ENCODE measurements at places on chromosomes 5 and 9.

- no peak for DNase-seq
Observed at GRCh38 chr9:129886226-129887174, 51.2 kb downstream of the USP20 start.

GRCh38 chr5:6401410-6401809 is 23.1 kb upstream of the MED10 start:
- DNase-seq, result no peak

DNA sequence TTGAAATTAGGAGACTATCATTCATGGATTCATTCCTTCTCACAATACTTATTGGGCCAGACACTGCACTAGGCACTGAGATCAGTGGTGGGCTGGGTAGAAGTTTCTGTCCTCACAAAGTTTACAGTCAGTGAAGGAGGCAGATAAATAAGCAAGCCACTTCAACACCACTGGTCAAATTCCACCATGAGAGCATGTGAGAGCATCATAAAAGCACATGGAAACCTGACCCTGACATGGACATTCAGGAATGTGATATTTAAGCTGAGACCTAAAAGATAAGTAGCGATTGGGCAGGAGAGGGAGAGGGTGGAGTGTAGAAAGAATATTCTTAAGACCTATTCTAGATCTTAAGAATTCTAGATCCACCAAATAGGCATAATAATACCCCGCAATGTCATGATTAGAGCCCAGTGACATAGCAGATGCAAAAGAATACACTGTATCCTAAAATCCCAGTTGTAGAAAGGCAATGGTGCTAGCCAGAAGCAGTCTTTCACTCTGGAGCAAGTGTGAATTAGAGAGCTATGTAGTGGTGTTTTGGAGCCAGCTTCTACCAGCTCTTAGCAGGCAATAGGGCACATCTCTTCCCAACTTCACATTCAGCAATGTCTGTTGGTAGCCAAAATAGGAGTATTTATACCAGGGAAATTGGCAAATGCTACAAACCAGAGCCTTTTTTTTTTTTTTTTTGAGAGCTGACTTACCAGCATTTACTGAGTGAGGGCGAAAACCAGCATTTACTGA is 46.4 kb downstream of the SH3RF2 start:
- no peak for DNase-seq

DNA sequence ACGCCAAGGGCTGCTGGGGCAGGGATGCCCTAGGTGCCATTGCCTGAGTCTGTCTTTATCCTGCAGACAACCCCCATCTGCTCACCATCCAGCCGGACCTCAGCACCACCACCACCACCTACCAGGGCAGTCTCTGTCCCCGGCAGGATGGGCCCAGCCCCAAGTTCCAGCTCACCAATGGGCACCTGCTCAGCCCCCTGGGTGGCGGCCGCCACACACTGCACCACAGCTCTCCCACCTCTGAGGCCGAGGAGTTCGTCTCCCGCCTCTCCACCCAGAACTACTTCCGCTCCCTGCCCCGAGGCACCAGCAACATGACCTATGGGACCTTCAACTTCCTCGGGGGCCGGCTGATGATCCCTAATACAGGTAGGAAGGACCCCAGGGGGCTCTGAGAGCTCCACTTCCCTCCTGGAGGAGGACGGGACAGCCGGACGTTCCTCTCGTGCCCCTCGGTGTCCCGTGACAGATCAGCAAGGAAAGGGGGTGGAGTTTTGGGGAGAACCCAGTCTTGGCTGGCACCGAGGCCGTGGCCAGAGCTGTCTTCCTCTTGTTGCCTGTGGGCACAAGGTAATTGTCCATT is 24.9 kb downstream of the HK3 start:
- no peak for DNase-seq

- no peak for DNase-seq
Observed at GRCh38 chr5:139852696-139853095, 57.1 kb downstream of the PSD2 start.

- no peak for DNase-seq
Observed at GRCh38 chr9:91783876-91784672, 166.0 kb downstream of the ROR2 start.

DNA sequence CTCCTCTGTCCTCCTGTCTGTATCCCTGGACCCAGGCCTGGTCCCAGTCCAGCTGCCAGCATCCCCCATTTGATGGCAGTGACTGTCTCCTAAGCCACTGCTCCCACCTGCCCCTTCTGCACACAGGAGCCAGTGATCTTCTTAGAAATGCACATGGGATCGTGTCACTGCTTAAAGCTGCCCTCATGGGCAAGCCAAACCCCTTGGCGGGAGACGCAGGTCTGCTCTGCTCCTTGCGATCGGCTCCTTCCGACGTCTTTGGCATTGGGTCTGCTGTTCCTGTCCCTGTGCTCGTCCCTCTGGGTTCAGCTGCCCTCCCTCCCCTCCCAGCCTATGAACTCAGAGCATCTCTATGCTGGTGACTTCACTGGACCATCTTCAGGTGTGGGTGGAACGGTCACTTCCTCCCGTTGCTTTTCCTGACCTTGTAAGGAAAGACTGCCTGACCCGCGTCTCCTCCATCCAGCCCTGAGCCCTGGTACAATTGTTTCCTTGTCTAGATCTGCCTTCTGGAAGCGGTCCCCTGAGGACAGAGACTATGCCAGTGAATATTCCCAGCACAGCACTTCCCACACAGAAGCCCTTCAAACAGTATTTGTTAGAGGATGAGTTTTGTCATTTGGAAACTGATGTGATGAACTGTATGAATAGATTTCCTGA is 116.5 kb downstream of the ZNF354C start:
- DNase-seq, result no peak

DNA sequence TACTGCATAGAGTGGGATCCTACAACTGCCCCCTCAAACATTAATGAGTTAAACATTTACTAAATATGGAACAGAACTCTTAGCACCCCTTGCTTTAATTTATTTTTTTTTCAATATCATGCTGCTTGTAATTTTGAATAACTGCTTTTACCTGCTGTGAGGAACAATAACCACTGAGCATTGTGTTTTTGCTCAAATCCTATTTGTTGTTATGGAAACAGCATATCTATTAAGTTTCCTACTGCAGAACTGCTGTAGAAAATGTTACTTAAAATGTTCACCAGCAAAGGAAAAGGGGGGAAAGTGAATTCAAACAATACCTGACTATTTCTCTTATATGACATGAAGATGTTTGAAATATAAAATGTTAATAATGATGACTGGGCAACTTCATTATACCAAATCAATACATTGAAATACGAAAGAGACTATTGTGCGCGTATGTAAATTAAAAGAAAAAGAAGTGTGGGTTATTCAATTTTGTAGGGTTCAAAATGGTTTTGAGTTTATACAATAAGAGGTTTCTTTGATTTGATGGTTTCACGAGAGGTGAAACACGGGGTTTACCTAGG is 1043.8 kb upstream of the NUDT12 start:
- no peak for DNase-seq

DNA sequence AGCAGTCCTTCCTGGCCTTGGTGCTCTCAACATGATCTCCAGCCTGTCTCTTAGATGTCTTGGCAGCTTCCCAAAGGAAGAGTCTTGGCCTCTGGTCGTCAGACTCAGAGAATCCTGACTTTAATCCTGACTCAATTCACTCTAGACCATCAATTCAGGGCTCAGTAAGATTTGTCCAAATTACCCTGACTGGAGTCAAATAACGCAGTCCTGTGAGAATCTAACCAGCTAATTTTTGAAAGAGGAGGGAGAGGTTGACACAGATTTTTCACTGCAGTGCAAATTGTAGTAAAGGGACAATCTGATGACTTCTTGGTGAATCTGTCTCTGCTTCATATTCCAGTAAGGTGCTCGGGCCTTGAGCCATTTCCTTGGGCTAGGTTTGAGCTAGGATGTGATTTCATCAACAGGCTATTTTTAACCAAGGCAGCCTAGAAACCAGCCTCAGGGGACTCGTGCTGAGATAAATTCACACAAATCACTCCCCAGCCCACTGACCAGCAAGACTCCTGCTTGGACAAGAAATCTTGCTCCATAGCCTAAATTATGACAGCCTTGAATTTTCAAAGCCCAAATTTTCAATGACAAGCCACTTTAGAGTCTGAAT is 257.4 kb downstream of the ENC1 start:
- no peak for DNase-seq

DNA sequence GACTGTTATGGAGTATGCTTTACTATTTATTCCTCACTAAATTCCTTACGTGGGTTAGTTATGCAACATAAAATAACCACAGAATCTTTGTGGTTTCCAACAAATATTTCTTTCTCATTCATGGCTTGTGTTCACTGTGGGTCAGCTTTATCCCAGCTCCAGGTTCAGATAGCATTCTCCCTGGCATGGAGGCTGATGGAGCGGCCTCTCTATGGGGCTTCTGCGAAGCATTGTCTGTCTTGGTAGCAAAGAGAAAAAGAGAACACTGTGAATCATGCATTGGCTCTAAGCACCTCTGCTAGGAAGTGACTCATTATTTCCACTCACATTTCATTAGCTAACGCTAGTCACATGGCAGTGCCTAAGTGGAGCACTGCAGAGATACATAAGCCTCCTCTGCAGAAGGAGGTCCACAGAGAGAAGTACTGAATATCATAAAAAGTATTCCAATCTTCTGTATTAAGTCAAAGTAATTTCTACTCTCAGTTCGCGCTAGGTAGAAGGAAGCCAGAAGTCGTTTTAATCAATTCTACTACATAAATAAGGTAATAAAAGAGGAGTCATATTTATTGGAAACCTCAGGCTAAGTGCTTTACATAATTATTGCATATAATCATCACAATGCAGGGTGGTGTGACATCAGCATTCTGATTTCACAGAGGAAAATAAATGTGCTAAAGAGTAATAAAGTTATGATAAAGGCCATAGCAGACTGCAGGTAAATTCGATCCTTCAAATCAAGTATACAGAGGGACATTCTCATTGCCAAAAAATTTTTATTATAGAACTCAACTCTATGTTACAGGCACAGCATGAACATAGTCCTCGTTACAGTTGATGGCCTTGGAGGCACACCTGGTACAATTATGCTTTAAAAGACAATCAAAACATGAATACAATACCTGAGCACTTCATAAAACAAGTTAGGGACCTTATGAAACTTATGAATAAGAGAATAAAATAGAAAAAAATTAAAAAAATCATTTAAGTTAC is 531.1 kb downstream of the CETN3 start:
- no peak for DNase-seq

GRCh38 chr5:10452768-10453331 is 11.2 kb downstream of the ROPN1L start:
- no peak for DNase-seq

GRCh38 chr5:151132963-151133362 is 24.6 kb downstream of the ANXA6 start:
- no peak for DNase-seq

GRCh38 chr9:106376689-106377088 is 486.3 kb upstream of the ZNF462 start:
- no peak for DNase-seq

GRCh38 chr9:82457891-82458290 is 469.3 kb downstream of the SPATA31D1 start:
- DNase-seq, result no peak

DNA sequence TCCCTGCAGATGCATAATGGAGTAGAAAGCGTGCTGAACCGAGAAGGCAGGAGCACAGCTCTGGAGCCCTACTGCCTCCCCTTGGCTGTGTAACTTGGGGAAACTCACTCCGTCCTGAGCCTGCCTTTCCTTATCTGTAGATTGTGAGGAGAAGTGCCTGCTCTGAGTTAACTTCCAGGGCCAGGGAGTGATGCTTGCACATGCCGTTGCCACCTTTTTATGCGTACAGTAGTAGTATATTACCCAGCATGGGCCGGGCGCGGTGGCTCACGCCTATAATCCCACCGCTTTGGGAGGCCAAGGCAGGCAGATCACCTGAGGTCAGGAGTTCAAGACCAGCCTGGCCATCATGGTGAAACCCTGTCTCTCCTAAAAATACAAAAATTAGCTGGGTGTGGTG is 87.1 kb downstream of the PDZD2 start:
- DNase-seq, result no peak

GRCh38 chr9:102587281-102587680 is 407.9 kb upstream of the CYLC2 start:
- DNase-seq, result no peak

GRCh38 chr9:72289401-72289800 is 75.6 kb downstream of the ZFAND5 start:
- no peak for DNase-seq

DNA sequence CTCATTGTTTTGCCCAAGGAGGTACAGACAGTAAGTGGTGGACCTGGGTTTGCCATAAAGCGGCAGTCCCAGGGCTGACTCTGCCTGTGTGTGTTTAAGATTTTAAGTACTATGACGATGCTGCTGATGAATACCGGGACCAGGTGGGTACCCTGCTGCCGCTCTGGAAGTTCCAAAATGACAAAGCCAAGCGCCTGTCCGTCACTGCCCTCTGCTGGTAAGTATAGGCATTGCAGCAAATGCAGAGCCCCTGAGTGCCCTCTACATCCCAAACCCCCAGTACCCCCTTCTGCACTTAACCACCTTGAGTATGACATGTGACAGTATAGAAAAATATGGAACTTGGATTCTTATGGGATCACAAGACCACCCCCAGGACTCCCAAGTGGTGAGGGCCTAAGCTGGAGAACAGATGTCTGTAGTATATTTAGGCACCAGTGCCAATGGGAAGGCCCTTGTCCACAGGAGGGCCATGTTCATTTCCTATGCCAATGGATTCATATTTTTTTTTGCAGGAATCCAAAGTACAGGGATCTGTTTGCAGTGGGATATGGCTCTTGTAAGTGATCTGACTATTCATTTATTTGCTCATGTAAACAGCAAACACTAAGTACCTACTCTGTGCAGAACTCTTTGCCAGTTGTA is 22.0 kb downstream of the ENHO start:
- no peak for DNase-seq

GRCh38 chr5:83844449-83845068 is 123.9 kb upstream of the HAPLN1 start:
- no peak for DNase-seq

DNA sequence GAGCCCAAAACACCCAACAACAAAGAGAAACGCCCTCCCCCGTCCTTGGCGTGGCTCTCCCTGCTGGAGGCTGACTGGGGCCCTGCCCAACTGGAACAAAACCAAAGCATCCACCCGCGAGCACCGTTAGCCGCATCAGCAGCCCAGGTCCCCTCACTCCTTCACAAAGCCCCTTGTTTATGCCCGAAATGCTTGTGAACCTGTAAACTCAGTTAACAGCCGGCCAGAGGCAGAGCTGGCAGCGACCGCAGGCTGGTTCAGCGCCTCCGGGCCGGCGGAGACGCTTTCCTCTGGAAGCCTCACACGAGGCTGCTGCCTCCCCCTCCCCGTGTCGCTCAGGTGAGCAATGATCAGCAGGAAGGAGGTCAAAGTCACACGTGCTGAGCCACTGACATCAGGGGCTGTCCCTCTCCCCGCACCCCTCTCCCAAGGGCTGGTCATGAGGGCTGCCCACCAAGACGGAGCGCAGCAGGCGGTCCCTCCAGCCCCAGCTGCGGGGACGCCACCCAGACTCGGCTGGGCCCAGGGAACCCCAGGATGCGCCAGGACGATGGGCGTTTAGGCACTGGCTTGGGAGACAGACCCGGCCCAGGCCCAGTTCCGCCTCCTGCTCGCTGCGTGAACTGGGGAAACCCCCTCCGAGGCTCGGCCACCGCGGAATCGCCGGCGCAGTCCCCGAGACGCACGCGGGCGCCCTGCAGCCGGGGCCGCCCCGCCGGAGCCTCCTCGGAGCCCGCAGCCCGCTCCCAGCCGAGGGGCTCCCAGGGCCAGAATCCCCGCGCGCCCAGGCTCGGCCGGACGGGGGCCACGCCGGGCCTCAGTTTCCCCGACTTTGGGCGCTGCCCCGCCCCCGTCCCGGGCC is 563 bp downstream of the SNAPC4 start:
- DNase-seq, result no peak
